ENCODE measurements at places on chromosomes 3 and 15. TPM values are rescaled to one million over a fixed set of nuclear protein-coding genes. Genes with fewer than 3 reads are reported as not detected.

Gene SLC12A1
- total RNA-seq: not detected

Gene GMNC
- not detected for total RNA-seq

Gene ADAMTS17
- 2.5 TPM for total RNA-seq

Gene PIGX
- total RNA-seq: 13.7 TPM

Gene BOC
- total RNA-seq: not detected

Gene FAM162A
- 20.4 TPM for total RNA-seq

Gene MYNN
- 17.4 TPM for total RNA-seq

Gene ADCY5
- not detected for total RNA-seq

Gene CORO2B
- total RNA-seq: not detected

Gene ALDH1L1
- not detected for total RNA-seq

Gene IMPG2
- 0.73 TPM for total RNA-seq

Gene FAM43A
- 3.5 TPM for total RNA-seq

Gene PRC1
- total RNA-seq: 19.6 TPM

- no peaks in the 10 kb centered on the region for H3K36me3 ChIP-seq
- no peak overlapping the region for H3K4me3 ChIP-seq
- no peak for DNase-seq
- H3K27me3 ChIP-seq: no peaks in the 10 kb centered on the region
Measured at GRCh38 chr3:145224886-145225285, 936.1 kb downstream of the PLOD2 start.

GRCh38 chr15:95091444-95091843 is 860.1 kb downstream of the MCTP2 start:
- no peaks in the 10 kb centered on the region for H3K4me1 ChIP-seq
- no peak for DNase-seq
- H3K27me3 ChIP-seq: no peaks in the 10 kb centered on the region
- no peak overlapping the region for H3K4me3 ChIP-seq
- H3K27ac ChIP-seq: no peak overlapping the region

DNA sequence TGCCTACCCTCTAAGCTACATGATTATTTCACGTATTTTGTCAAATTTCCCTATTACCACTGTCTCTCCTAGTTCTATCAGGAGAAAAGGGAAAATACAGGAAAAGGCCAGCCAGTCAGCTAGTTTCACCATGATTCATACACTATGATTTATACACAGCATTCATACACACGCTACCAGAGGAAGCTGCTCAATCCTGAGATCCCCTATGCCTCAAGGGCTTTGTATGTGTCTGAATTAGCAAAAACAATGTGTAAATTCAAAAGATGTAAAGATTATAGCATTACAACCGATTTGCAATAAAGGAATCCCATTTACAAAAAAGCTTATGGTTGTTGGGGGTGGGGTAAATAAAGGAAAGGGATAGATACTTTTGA is 3.1 kb upstream of the ACKR4 start:
- no peak for DNase-seq
- H3K4me1 ChIP-seq: no peaks in the 10 kb centered on the region
- no peaks in the 10 kb centered on the region for H3K27me3 ChIP-seq
- no peaks in the 10 kb centered on the region for H3K36me3 ChIP-seq
- no peak overlapping the region for H3K27ac ChIP-seq

DNA sequence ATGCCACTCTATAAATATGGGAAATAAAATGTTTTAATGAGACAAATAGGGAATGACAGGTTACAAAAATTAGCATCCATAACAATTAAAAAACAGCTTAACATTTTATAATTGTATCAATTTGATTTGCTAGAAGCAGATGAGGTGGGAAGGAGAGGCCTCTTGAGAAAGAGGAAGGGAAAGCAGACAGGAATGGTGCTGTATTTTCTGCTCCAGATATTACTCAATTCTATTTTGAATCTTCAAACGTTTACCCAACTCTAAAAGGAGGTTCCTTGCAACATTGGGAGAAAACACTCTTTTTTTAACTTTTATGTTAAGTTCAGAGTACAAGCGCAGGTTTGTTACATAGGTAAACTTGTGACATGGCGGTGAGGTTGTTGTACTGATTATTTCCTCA is 44.9 kb upstream of the ALDH1A3 start:
- H3K27me3 ChIP-seq: no peaks in the 10 kb centered on the region
- DNase-seq: no peak
- H3K4me3 ChIP-seq: no peak overlapping the region
- H3K4me1 ChIP-seq: no peaks in the 10 kb centered on the region
- H3K36me3 ChIP-seq: no peaks in the 10 kb centered on the region
- H3K27ac ChIP-seq: no peak overlapping the region

DNA sequence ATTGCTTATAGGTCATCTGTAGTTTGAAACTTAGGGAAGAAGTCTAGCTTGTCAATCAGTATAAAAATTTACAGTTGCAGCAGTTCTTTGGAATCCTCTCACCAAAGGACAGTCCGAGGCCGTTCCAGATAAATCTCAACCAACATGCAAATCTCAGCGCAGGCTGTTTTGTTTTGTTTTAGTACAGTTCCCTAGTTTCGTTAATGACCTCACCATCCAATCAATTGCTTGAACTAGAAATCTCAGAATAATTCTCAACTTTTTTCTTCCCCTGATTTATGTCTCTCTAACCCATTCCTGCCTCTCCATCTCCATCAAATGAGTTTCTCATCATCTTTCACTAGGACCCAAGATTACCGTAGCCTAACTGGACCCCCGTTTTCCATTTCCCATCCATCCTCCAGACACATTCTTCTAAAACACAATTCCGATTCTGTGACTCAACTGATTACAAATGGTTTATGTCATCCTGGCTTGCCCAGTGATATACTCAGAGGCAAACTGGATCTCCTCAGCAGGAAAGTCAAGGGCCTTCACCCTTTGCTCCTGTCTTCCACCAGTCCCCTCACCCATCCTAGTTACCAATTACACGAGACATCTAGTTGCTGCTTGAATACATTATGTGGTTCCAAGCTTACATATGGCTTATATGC is 1.3 kb downstream of the SMCO1 start:
- no peaks in the 10 kb centered on the region for H3K36me3 ChIP-seq
- no peak overlapping the region for H3K27ac ChIP-seq
- H3K4me1 ChIP-seq: no peaks in the 10 kb centered on the region
- H3K27me3 ChIP-seq: no peaks in the 10 kb centered on the region
- no peak overlapping the region for H3K4me3 ChIP-seq

- H3K36me3 ChIP-seq: no peaks in the 10 kb centered on the region
- no peak overlapping the region for H3K27ac ChIP-seq
- H3K27me3 ChIP-seq: no peaks in the 10 kb centered on the region
- DNase-seq: no peak
Measured at GRCh38 chr15:52483707-52484106, 45.0 kb downstream of the MYO5A start.

GRCh38 chr3:108297647-108298046 is 1.3 kb downstream of the HHLA2 start:
- no peak for DNase-seq
- H3K4me1 ChIP-seq: peaks cover 14% of the 10 kb centered on the region
- no peaks in the 10 kb centered on the region for H3K27me3 ChIP-seq
- H3K36me3 ChIP-seq: no peaks in the 10 kb centered on the region
- no peak overlapping the region for H3K27ac ChIP-seq
- H3K4me3 ChIP-seq: no peak overlapping the region

DNA sequence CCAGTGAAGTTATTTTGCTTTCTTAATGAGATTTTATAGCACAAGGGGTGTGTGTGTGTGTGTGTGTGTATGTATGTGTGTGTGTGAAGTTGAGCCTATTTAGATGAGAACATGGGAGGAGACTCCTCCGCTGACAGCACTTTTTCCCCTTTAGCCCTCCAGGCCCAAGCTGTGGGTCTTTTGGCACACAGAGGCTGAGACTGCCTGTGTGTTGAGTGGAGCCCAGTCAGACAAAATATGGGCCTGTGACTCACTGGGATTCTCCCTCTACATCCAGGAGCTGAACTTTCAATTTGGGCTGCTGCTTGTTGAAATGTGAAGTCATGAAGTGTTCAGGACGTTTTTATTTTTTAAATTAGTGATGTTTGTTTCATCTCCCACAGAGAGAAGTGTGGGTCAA is 108.0 kb downstream of the MFSD1 start:
- H3K36me3 ChIP-seq: no peaks in the 10 kb centered on the region
- H3K4me1 ChIP-seq: no peaks in the 10 kb centered on the region
- no peak for DNase-seq
- no peak overlapping the region for H3K4me3 ChIP-seq
- H3K27ac ChIP-seq: no peak overlapping the region

- H3K27ac ChIP-seq: no peak overlapping the region
- no peaks in the 10 kb centered on the region for H3K27me3 ChIP-seq
- no peaks in the 10 kb centered on the region for H3K36me3 ChIP-seq
- peaks cover 16% of the 10 kb centered on the region for H3K4me1 ChIP-seq
Measured at GRCh38 chr15:91456921-91457320, 356.9 kb downstream of the SV2B start.

DNA sequence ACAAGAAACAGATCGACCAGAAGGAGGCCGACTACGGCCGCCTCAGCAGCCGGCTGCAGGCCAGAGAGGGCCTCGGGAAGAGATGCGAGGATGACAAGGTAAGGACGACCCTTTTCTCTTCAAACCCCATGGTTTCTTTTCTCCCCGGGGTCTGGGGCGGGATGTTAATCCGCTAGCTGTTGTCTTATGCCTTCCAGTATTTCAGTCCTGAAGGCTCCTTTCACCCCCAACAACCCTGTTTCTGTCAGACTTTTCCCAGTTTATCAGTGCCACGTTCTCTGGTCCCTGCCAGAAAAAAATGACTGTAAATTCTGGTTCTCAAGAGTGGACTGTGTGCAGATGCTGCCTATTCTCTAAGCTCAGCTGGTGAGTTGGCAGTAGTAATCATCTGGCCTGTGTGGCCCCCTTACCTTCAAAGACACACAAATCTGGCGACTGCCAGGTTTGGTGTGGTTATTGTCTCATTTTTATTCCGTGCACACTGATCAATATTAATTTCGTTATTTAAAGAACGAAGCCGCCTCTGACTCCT is 806 bp downstream of the GOLM2 start:
- H3K27ac ChIP-seq: peak overlapping the region; percentile 86
- DNase-seq: peak; percentile 8
- H3K4me1 ChIP-seq: peaks cover 12% of the 10 kb centered on the region
- H3K27me3 ChIP-seq: no peaks in the 10 kb centered on the region
- peak overlapping the region; percentile 85 for H3K4me3 ChIP-seq

DNA sequence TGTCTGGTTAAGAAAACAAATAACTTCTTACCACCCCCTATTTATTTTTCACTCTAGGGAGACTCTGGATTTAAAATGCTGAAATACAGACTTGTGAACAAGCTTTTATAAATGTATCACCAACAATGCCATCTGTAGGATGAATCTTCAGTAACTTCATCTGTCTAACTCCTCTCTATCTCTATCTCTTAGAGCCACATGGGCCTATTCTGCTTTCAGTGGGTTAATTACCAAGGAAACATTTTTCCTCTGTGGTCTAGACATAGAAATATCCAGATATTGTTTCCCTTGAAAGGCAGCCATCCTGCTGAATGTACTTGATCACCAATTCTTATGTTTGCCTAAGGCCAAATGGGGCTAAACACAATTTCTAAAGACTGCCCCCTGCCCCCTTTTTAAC is 167.6 kb upstream of the COL8A1 start:
- no peaks in the 10 kb centered on the region for H3K4me1 ChIP-seq
- H3K27me3 ChIP-seq: no peaks in the 10 kb centered on the region
- H3K36me3 ChIP-seq: no peaks in the 10 kb centered on the region
- no peak overlapping the region for H3K27ac ChIP-seq
- no peak for DNase-seq

GRCh38 chr3:47266709-47267489 is 15.7 kb downstream of the KIF9 start:
- H3K36me3 ChIP-seq: no peaks in the 10 kb centered on the region
- H3K27ac ChIP-seq: no peak overlapping the region
- H3K4me3 ChIP-seq: no peak overlapping the region
- DNase-seq: no peak

DNA sequence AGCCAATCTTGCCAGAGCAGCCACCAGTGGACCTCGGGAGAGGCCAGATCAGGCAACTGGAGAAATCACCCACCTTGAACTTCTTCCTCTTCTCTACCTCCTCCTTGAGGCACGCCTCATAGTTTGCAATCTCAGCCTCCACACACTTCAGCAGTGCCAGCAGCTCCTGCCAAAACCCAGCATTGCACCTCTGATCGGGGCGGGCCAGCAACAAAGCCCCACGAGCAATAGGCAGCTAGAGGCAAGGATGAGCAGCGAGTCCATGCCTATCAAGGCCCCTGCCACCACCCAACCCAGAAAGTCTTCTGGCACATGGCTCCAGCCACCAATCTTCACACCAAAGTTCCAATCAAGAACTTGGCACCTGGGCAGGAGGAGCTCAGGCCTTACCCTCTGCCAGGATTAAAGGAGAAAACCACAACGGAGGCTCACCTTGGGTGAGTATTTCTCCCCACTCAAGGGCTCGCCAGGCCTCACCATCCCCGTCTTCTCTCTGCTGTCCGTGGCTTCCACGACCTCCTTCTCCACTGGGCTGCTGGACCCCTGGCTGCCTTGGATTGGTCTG is 42.1 kb downstream of the SEMA3G start:
- no peaks in the 10 kb centered on the region for H3K4me1 ChIP-seq
- H3K27me3 ChIP-seq: no peaks in the 10 kb centered on the region
- no peak overlapping the region for H3K4me3 ChIP-seq
- peaks cover 23% of the 10 kb centered on the region for H3K36me3 ChIP-seq

DNA sequence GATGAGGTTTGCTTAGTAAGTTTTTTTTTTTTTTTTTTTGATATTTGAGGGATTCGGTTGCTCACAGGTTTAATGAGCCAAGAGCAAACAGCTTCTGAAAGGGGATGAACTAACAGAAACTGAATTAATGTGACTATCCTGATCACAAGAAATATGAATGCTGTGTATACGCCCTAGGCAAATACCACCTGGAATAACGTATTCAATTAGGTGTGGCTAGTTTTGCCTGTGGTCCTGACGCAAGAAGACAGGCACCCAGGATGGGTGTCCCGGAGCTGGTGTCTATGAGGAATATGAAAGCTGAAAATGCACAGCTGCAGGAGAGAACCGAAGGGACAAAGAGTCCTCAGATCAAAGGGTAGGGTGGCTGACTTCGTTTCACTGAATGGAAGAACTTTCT is 14.6 kb downstream of the LSG1 start:
- DNase-seq: no peak
- no peak overlapping the region for H3K27ac ChIP-seq
- no peaks in the 10 kb centered on the region for H3K4me1 ChIP-seq
- H3K27me3 ChIP-seq: no peaks in the 10 kb centered on the region
- H3K36me3 ChIP-seq: peaks cover 22% of the 10 kb centered on the region

- no peaks in the 10 kb centered on the region for H3K36me3 ChIP-seq
- no peak for DNase-seq
- no peak overlapping the region for H3K27ac ChIP-seq
Measured at GRCh38 chr15:89441295-89441812, 55.0 kb downstream of the RHCG start.

DNA sequence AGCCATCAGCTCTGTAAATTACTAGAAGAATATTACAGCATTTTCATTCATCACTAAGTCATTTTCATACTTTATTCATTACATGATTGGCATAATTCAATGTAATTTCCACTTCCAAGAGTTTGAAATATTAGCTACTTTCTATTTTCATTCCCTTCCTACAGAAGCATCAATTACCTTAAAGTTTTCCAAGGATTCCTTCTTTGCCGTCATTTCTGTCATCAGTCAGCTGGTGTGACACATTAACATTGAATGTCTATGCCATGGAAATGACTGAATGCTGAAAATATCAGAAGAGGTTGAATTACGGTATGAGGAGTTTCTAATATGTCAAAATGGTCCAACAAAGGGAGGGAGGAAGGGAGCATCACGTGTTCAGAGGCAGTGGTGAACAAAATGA is 718.2 kb upstream of the GRM7 start:
- no peaks in the 10 kb centered on the region for H3K27me3 ChIP-seq
- no peak overlapping the region for H3K27ac ChIP-seq
- H3K4me3 ChIP-seq: no peak overlapping the region
- no peaks in the 10 kb centered on the region for H3K36me3 ChIP-seq
- no peak for DNase-seq
- H3K4me1 ChIP-seq: no peaks in the 10 kb centered on the region

- H3K36me3 ChIP-seq: no peaks in the 10 kb centered on the region
- DNase-seq: no peak
- H3K27me3 ChIP-seq: peaks cover 49% of the 10 kb centered on the region
- peak within 1 kb of the TSS; percentile 19 for H3K4me3 ChIP-seq
- no peak within 1 kb of the TSS for H3K27ac ChIP-seq
Measured at GRCh38 chr3:181711325-181712135, at the start of gene SOX2. Gene SOX2 (plus strand): TSS chr3:181711925. CDS start chr3:181712361, 436 bp downstream.
